ENCODE measurements at places on chromosomes 3 and 15.

DNA sequence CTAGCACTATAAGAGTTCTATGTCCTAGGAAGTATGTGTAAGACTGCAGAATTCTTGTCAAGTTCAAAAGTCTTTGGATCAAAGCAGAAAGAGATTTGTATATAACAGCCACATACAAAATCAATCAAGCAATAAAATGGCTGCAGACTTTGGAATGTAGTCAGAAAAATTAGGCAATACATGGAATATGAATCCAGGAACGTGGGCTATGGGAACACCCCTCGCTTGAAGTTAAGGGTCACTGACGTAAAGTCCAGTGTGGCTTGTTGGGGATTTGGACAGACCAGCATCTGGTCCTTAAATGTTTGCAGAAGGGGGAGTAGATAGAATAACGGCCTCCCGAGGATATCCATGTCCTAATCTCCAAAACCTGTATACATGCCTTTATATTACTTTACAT is 178.6 kb downstream of the ADAMTS9 start:
- DNase-seq, result no peak

GRCh38 chr15:51878446-51879386 is 49.3 kb downstream of the TMOD3 start:
- DNase-seq, result no peak

DNA sequence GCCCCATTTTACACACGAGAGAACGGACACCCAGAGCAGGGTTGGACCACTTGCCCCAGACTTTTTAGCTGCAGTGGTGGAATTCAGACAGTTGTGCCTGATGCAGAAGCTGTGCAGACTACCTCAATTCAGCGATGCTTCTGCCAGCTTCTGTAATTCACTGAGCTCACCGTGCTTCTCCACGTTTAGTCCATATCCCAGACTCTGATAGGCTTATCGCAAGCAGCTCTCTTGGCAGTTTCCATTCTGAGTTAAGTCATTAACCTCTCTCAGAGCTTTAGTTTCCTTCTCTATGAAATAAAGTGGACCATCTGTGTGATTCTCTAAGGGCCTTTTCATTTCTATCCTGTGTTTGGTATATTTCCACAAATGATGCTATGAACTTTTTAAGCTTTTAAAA is 37.1 kb downstream of the ABHD17C start:
- DNase-seq, result no peak

DNA sequence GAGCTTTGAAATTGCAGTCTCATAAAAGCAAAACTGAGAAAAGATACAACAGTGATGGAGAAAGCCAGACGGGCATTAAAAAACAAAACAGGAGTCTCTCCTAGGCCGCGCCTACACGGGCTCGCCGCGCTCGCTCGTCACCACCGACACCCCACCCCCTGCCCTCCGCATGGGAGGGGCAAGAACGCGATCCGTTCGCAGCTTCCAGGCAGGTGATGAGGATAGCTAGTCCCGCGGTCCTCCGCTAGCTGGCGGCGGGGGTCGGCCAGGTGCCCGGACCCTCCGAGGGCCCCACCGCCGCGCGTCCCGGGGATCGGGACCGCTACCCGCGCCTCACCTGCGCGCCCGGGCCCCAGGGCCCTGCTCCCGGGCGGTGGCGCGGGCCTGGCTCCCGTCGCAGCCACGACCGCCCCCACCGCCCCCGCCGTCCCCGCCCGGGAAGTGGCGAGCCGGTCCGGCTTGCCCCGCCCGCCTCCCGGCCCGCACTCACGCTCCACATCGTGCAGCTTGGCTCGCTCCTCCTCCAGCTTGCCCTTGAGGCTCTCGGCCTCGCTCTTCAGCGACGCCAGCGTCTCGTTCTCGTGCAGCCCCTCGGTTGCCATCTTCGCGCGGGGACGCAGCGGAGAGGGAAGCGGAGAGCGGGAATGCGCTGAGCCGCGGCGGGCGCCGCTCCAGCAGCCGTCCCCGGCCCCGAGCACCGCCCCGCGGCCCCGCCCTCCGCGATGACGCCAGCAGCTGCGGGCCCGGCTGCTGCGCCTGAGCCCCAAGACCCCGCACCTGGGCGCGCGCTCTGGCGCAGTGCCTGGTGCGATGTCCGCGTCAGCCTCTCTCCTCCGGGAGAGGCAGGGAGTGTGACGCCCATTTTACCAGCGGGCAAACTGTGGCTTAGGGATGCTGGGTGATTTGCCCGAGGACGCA is 11.7 kb downstream of the GNB5 start:
- DNase-seq, result peak; percentile 78

- peak; percentile 26 for DNase-seq
Measured at GRCh38 chr3:169865176-169865767, 4.5 kb downstream of the LRRC31 start.
